ENCODE measurements at places on chromosomes 7 and 10.

DNA sequence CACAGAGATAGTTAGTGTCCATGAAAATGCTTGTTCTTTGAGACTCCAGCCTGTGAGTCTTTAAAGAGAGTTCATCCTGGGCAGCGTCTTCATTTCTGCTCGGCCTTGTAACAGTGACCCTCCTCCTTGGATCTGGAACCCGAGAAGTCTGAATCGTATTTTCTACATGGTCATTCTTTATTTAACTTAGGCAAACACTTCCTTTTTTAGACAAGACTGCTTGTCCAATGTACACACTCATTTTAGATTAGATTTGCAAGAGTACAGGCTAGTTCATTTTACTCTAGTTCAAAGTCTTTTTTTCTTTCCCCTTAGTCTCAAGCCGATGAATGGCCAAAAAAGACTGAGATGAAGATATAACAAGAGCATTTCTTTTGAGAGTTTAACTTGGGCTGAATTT lies 133.5 kb downstream of the CHN2 start:
- DNase-seq: no peak

- no peak for DNase-seq
Observed at GRCh38 chr10:60809157-60809556, 30.9 kb downstream of the CDK1 start.

DNA sequence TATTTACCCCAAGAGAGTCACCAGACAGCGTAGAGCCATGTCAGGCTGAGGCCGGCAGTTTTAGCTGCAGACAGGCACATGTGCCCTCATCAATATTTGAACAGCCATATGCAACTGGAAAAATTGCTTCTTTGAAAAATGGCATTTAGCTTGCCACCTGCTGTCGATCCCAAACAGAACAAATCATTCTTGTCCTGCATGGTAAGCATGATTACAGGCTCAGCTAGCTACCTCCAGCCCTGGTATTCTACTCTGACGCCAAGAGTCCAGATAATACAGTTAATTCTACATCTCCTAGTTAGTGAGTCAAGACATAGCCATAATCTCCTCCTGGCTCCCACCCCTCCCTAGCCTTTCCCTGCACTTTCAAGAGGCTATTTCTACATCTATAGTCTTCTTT lies 7.7 kb downstream of the CREB3L2 start:
- DNase-seq: no peak

DNA sequence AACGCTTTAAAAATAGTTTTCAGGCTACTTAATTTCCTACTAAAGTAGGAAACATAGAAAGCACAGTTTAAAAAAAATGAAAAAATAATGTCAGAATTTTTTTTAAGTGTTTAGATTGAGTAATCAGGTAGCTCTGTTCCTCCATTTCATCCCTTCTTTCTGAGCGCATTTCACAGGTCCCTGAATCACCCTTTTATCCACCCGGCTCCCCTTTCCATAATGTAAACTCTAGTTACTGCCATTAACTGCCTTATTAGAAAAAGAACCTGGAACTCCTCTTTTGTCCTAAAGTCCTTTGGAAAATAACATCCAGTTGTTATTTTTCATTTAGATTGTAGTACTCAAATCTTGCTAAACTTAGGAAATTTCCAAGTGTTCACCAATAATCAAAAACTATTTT lies 5.8 kb downstream of the KCND2 start:
- no peak for DNase-seq

DNA sequence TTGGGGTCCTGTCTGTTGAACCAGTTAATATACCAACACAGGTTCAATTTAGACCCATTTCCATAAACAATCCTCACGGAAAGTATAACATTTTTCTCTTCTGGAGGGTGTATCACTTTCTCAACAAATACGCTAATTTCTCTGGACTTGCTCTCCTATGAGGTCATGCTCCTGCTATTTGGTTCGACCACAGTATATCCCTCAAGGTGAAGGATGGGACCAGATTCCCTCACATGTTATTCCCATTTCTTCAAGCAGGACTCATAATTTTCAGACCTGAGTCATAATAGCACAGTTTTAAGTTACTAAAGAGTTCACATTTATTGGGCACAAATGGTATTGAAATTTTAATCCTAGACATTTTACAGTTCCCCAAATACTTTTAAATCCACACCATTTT lies 57.2 kb downstream of the ADAM12 start:
- no peak for DNase-seq

- DNase-seq: no peak
Observed at GRCh38 chr10:70617798-70618568, 15.4 kb upstream of the PRF1 start.

DNA sequence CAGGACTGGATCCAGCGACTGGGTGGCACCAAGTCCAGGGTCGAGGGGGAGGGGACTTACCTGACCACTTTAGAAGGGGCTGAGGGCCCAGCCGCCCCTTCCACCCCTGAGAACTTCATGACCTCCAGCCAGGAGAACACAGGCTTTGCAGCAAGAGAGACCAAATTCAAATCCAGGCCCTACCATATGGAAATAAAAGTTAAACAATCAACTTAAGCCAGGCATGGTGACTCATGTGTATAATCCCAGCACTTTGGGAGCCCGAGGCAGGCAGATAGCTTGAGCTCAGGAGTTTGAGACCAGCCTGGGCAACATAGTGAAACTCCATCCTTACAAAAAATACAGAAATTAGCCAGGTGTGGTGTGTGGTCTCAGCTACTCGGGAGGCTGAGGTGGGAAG lies 61.9 kb downstream of the COL13A1 start:
- no peak for DNase-seq

GRCh38 chr7:91187061-91187460 lies 77.2 kb upstream of the FZD1 start:
- DNase-seq: no peak

DNA sequence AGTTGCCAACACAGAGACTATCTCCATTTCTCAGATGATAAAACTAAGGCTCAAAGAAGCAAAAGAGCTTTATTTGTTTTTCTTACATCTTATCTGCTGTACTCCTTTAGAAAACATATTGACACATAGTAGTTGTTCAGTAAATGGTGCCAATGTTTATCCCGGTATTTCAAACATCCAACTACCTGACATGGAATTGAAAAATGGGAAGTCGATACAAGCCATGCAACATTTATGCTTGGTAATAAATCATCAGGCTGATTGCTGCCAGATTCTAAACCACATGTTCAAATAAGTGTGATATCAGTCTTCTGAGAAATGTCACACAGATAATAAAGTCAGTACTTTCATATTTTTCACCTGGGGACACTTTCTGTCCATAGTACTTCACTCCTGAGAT lies 65.8 kb upstream of the C10orf120 start:
- no peak for DNase-seq

GRCh38 chr7:134941185-134941900 lies 45.0 kb upstream of the AGBL3 start:
- DNase-seq: no peak

- no peak for DNase-seq
Observed at GRCh38 chr10:111856631-111857030, 326.9 kb downstream of the GPAM start.

DNA sequence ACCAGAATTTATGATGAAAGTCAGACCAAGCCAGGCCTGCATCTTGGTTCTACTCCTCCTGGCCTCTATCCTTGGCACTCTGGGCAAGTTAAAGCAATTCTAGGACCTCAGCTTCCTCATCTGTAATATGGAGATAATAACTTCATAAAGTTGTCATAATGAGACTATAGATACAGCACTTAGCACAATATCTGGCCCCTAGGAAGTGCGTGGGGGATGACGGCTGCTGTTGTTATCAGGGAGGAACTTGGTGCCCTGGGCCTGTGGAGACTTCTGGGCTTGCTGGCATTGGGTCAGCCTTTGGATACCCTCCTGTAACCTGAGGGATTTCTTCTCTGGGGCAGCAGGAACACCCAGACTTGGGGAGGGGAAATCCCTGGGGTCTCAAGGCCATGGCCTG lies 27.6 kb downstream of the PFKFB3 start:
- DNase-seq: no peak

DNA sequence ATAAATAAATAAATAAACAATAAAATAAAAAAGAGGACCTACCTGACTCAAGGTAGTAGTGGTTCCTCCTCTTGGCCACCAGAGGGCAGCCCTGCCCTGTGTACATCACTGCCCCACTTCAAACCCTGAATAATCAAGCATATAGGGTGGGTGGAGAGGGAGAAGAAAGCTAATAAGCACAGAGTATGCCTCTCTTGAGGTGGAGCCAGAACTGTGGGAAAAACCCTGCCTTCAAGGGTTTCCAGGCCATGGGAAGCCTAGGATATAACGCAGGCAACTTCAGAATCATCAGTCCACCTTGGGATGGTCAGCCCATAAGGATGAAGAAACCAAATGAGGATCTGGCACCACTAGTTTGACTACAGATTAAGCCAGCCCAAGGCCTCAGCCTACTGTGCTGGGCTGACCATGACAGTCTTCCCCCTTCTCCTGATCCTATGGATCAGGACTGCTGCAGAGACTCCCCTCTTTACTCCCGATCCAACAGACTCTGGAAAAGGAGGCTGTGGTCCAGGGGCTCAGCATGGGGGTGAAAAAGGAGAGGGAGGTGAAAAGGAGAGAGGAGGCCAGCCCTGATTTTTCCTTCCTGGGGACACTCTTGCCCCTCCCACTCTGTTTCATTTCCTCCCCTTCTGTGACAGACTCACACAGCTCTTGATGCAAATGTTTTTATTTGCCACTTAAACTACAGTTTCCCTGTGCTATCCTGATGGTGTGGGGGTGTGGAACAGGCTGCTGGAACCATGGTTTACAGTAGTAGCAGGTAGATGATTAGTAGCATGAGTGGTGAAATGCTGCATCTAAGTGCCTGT lies 10.1 kb downstream of the AVPI1 start:
- no peak for DNase-seq

DNA sequence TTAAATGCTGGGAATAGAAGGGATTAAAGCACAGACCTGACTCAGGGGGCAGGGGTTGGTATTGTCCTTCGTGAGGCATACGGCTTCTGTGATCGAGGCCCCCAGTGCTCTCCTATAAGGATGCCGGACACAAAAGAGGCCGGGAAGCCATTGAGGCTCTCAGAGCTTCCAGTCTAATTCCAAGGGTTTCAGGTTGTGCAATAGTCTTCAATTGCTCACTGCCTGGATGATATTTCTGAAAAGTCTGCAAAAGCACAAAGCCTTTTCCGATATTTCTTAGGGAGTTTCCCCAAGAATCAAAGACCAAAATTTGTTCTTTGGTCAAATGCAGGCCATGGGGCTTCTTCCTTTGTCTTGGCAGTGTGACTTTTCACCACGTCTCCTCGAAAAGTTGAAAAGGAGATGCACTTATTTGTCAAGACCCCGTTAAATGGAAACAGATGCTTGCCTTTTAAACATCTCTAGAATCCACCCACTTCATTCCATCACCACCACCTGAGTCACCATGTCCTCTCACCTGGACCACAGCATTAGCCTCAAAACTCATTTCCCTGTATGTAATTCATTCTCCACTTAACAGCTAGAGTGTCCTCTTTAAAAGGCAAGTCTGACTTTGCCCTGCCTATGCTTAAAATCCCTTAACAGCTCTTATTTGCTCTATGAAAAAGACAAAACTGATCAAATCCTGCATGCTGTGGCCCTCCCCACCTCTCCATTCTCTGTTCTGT lies 134.8 kb upstream of the NAMPT start:
- no peak for DNase-seq

DNA sequence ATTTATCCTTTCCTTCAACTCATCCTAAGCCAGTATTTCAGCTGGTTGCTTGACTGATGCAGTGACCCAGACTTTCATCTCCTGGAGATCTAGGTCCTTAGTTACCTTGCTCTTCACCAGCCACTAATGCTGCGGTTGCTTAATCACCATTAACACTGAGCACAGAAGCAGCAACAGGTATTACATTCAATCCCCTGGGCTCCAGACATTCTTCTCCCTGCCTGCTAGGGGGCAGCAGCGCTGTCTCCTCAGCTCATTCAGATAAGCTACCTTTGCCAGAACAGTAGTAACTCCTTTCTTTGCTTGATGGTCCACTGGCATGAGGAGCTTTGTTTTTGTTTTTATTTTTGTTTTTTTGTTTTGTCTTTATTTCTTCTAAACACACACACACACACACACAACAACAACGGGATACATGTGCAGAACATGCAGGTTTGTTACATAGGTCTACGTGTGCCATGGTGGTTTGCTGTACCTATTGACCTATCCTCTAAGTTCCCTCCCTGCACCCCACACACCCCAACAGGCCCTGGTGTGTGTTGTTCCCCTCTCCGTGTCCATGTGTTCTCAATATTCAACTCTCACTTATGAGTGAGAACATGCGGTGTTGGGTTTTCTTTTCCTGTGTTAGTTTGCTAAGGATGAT lies 1043.2 kb upstream of the C7orf33 start:
- no peak for DNase-seq

- DNase-seq: no peak
Observed at GRCh38 chr10:7471720-7472367, 61.0 kb upstream of the SFMBT2 start.

- DNase-seq: no peak
Observed at GRCh38 chr7:69122953-69123352, 475.3 kb upstream of the AUTS2 start.

- no peak for DNase-seq
Observed at GRCh38 chr10:19704544-19704943, 111.7 kb upstream of the PLXDC2 start.

DNA sequence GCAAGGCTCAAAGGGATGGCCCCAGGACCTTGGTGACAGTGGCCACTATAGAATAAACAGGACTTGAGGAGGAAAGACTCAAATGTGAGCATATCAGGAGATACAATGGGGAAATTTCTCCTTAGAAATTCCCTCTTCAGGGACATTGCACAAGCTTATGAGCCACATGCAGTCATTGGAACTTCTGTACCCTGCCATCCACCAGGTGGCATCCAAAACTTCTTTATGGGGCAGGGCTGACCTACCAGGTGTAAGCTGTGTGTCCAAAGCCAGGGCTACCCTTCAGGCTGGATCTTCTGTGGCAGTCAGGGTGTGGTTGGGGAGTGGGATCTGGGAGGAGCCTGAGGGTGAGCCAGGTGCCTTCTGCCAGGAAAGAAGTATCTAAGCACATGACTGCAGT lies 36.6 kb upstream of the LRRC18 start:
- DNase-seq: no peak
